ENCODE measurements at places on chromosomes 4 and X.

- no peak for DNase-seq
Observed at GRCh38 chr4:73653695-73654106, 33.5 kb upstream of the RASSF6 start.

- no peak for DNase-seq
Observed at GRCh38 chr4:3417448-3417847, 24.3 kb upstream of the HGFAC start.

DNA sequence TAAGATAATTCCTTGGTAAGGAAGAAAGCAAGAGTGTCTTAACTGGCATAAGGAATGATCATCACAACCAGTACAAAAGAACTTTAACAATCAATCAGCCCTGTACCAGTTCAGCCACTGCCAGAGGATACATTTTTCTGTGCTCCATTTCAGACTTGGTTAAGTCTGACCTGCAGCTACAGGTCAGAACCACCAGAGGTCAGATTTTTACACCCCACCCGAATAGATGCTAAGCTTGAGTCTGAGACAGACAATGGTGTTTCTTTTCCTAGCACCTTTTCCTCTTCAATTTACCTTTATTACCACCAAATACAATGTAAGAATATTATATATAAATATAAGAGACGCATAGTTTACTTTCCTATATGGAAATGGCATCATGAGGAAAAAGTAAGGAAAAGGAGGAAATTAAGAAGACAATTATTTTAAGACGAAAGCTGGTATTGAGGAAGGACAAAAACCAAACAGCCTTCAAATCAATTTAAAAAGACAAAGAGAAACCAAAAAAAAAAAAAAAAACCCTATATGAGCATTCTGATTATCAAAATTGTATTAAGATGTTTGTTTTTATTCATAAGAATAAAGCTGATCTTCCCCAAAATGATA is 215.3 kb upstream of the TTC29 start:
- DNase-seq = no peak

DNA sequence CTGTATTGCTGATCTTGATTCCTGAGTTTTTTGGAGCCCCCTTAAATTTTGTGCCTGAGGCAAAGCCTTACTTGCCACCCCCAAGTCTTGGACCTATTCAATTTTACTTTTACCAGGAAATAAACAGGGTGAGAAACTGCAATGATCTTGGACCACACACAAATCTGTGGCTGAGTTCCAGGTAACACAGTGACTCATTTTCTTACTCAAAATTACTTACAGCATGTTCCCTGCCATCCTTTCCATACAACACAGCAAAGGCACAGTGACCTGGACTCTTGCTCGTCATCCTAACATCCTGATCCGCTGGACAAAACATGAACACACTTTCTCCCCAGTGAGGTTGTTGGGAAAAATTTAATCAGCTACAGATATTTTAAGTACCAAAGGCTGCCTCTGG is 60.7 kb upstream of the S100G start:
- no peak for DNase-seq

DNA sequence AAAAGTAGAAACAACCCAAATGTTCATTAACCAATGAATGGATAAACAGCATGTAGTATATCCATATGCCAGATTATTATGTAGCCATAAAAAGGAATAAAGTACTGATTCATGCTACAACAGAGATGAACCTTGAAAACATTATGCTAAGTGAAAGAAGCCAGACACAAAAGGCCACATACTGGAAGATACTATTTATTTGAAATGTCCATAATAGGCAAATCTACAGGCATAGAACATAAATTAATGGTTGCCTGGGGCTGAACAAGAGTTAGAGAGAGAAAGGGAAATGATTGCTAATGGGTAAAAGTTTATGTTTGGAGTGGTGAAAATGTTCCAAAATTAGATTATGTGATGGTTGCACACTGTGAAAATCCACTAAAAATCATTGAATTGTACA is 44.4 kb downstream of the IL13RA2 start:
- no peak for DNase-seq

DNA sequence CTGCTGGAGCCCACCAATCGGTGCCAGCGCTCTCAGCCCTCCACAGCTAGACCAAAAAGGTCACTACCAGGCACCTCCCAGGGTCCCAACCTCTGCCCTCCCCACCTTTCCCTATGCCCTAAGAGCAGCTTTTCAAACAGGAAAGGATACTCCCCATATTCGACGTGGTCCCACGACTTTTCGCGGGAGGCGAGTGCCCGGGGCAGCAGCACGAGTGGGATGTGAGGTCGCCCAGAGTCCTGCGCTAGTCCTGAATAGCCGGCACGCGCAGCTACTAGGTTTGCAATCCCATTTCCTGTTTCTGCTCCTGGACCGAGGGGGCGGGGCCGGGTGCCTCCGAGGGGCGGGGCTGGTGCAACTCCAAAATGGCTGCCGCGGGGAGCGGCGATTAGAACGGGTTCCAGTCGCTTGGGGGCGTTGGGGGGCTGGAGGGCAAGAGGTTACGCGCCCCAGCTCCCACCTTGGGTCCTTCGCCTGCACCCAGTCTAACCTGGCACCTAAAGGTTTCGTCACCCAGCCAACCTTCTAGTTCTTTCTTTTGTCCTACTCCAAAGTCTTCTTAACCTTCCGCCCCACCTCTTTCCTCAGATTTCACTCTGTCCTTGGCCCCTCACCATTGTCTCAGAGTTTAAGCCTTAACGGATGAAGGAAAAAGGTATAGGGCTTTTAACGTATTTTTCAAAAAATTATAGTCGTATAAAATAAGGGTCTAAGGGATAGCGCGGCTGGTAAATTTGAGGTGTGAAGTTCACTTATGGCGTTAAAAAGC is 85.0 kb upstream of the TENT5D start:
- no peak for DNase-seq

GRCh38 chrX:119604766-119605463 is 1.3 kb downstream of the NKRF start:
- no peak for DNase-seq

GRCh38 chr4:76634220-76634619 is 199.2 kb downstream of the SHROOM3 start:
- no peak for DNase-seq

- no peak for DNase-seq
Observed at GRCh38 chrX:68420559-68420958, 12.7 kb downstream of the OPHN1 start.

DNA sequence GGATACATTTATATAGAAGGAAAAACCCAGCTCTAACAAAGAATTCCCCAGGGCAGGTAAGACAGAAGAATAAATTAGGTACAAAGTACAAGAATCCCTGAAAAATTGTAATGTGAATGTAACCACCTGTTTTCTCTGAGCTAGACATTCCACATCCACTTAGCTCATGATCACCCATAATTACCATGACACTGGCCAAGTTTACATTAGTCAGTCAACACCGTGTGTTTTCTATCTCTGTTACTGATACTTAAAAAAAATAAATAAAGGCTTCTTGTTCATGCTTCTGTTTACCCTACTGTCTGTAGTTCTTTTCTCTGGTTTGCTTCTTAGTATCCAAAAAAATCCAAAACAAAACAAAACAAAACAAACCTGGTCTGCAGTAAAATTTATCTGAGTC is 66.0 kb downstream of the CBLL2 start:
- DNase-seq = no peak

DNA sequence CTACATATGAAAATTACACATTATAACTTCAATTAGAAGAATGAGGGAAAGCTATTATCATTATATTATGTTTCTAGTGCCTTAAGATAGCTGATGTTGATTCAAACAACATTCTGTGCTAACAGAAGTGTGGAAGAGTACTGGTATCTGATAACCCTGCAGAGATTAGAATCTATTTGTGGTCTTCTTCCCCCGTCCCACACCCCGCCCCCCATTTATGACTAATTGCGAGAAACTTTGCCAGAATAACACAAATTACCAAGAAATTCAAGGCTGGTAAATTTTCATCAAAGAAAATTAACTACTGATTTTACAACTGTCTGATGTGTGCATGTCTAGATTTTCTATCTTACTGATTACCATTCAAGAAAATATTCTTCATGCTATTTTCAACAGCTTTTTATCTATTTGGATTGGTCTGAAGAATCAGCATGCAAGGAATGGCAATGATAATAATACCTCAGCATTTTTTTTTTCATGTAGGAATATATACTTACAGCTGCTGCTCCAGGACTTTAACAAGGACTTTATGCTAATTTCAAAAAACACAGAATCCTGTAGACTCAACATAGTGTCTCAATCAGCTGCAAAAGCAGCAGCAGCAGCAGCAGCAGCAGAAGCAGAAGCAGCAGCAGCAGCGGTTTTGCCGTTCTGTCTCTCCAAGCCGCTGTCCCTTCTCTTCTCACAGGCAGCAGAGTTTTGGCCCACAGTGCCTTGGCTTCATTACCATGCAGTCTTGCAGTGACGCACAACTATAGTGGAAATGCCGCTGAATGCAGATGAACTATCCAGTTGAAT is 126.7 kb downstream of the FRYL start:
- DNase-seq = no peak

- DNase-seq = no peak
Observed at GRCh38 chr4:4426511-4427120, 39.7 kb downstream of the NSG1 start.

- DNase-seq = no peak
Observed at GRCh38 chrX:100864657-100865391, 9.3 kb downstream of the NOX1 start.

- no peak for DNase-seq
Observed at GRCh38 chrX:40273356-40274050, 175.7 kb upstream of the BCOR start.

- no peak for DNase-seq
Observed at GRCh38 chr4:152588869-152589268, 53.0 kb upstream of the FBXW7 start.

- peak; percentile 10 for DNase-seq
Observed at GRCh38 chr4:48909697-48910096, 3.1 kb upstream of the OCIAD2 start.
